DMS79 treated with DMSO at 0.1 percent for 48 hours (cell line): ENCODE measurements at places on chromosomes 1 and 21.

DNA sequence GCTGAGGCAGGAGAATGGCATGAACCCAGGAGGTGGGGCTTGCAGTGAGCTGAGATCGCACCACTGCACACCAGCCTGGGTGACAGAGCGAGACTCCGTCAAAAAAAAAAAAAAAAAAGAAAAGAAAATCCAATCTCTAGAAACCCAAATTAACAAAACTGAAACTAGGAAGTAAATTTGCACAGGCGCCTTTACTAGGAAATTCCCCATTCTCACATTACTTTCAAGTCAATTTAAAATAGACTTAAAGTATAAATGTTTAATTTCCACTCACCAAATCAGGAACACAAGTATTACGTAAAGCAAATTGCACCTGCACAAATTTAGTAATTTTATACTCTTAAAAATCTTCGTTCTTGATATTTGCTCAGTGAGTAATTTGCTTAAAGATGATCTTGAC, 67.8 kb upstream of the BCAR3 start:
- no peak for DNase-seq

DNA sequence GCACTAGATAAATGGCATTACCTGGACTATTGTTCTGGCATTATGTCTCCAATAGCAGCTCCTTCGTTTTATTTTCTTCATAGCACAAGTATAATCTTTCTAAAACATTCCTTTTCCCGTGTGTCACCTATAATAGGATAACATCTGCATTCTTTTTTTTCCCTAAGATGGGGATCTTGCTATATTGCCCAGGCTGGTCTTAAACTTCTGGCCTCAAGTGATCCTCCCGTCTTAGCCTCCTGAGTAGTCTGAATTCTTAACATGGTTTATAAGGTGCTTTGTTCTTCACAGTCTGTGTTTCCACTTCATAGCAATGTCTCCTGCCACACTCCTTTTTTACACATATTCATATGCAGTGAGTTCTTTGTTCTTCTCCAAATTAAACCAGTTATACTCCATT, 8.6 kb upstream of the MOV10 start:
- DNase-seq, result no peak

GRCh38 chr1:161080441-161081405, 8.6 kb downstream of the NECTIN4 start:
- no peak for DNase-seq

DNA sequence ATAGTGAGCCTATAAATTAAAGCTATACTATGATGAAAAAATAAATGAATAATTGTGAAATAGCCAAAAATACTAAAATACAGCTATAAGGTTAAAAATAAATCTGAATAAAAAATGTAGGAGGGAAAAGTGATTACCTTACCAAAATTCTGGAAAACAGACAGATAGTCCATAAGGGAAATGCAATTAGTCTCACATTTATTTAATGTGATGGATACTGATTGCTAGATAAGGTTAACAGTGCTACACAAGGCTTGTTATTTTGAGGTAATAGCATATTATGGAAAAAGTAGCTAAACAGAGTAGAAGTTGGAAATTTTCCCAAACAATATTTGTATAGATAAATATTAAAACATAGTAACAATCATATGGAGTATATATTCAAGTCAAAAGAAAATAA, 413.0 kb downstream of the NEGR1 start:
- no peak for DNase-seq

DNA sequence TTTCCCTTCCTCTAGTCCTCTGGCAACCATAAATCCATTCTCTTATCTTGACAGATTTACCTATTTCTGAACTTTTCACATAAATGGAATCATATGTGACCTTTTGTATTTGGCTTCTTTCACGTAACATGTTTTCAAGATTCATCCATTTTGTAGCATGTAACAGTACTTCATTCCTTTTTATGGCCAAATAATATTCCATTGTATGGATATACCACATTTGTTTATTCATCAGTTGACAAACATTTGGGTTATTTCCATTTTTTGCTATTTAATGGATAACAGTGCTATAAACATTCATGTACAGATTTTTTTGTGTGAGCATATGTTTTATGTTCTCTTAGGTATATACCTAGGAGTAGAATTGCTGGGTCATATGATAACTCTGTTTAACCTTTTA, 54.0 kb downstream of the RPAP2 start:
- DNase-seq, result no peak

GRCh38 chr1:112575154-112575804, 43.7 kb downstream of the ST7L start:
- DNase-seq, result no peak

DNA sequence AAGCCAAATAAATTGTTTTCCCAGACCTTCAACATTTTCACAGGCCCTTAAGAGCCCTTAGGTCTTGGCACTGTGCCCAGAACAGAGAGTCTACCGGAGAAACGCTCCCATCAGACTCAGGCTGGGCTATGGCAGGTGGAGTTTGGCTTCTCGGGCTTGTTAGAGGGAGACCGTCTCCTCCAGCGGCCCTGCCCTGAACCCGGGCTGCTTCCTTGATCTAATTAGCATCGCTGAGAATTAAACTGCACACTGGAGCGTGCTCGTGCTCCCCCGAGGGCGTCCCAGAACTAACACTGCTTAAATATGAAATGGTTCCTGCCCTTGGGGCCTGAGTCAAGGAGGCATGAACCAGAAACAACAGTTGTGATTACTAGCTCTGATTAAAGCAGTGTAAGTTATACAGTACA, 634.4 kb downstream of the MATN1 start:
- peak; percentile 98 for DNase-seq
